Progenitor cell of endocrine pancreas (in vitro differentiated cells): ENCODE measurements at places on chromosomes 4 and X. TPM values are rescaled to one million over a fixed set of nuclear protein-coding genes. Genes with fewer than 3 reads are reported as not detected.

The YTHDC1 gene
- 162 and 188 TPM in 2 replicates for total RNA-seq

The AGTR2 gene
- not detected in 2 replicates for total RNA-seq

The SUPT20HL1 gene
- total RNA-seq: not detected in 2 replicates

The RPL39 gene
- 2,140 and 2,224 TPM in 2 replicates for total RNA-seq

The SLC26A1 gene
- total RNA-seq: 2.6 and 3.3 TPM in 2 replicates

The IGFBP7 gene
- 8.4 and 12.3 TPM in 2 replicates for total RNA-seq

The LANCL3 gene
- total RNA-seq: 0.19 and 0.24 TPM in 2 replicates
